Vagina (tissue), 2 donors: ENCODE measurements at places on chromosomes 5 and 9.

GRCh38 chr9:12884736-12885395 is 110.0 kb downstream of the LURAP1L start:
- DNase-seq, result no peak

GRCh38 chr9:76894198-76894597 is 11.7 kb downstream of the PRUNE2 start:
- no peak for DNase-seq

GRCh38 chr9:136995772-136996311 is 526 bp downstream of the CLIC3 start:
- DNase-seq, result no peak

GRCh38 chr5:20353499-20353898 is 365.5 kb upstream of the CDH18 start:
- DNase-seq, result no peak

DNA sequence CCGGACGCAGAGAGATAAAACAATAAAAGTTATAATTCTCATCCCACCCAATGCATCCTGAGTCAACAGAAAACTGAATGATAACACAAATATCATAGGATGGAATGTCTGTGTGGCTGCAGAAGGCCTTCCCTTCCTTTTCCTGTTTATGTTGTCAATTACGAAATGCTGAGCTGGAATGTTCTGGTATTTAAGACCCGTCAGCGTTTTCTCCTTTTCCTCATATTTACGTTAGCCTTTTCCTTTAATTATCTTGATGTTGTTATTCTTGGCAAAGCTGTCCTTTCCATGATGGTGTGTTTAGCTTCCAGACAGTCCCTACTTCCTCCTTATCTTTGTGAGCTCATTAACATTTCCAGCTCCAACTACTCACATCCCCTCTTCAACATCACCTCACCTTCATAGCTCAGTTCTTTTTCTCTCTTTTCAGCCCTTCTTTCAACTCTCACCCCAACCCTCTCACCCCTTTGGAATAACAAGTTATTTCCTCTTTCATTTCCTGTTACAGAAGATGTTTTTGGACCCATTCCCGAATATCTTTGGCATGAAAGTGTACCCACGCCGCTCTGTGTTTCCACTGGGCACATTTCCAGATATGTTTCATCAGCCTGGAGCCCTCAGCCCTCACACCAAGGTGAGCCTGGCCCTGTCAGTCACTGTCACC is 221.6 kb downstream of the NR2F1-AS1 start:
- no peak for DNase-seq

DNA sequence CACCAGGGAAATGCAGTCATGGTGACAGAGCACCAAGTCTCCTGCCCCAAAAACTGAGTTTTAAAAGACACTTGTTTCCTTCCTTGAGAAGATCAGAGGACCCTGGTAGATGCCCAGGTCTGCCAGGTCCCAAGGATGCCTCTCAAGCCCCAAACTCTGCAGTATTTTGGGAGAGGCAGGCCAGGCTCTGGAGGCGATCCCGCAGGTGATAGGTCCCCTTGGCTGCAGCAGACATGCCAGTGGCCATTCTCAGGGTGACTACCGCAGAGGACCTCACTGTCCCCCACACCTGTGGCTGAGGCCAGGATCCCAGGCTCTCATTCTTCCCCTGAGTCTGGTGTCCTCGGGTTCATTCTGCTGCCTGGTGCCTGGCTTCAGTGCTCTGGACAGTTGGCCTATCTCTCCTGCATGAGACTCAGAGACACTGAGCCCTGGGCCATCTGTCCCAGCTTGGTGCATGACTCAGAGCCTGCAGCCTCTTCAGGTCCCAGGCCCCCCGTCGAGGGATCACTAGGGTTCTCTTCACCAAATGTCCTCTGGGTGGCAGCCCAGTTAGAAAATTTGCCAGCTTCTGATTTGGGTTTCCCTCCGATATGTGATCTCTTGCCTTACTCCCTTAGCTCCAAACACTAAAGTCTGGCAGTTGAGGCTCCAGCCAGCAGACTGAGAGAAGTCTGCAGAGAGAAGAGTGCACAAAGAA is 59.7 kb upstream of the GARNL3 start:
- DNase-seq, result no peak

DNA sequence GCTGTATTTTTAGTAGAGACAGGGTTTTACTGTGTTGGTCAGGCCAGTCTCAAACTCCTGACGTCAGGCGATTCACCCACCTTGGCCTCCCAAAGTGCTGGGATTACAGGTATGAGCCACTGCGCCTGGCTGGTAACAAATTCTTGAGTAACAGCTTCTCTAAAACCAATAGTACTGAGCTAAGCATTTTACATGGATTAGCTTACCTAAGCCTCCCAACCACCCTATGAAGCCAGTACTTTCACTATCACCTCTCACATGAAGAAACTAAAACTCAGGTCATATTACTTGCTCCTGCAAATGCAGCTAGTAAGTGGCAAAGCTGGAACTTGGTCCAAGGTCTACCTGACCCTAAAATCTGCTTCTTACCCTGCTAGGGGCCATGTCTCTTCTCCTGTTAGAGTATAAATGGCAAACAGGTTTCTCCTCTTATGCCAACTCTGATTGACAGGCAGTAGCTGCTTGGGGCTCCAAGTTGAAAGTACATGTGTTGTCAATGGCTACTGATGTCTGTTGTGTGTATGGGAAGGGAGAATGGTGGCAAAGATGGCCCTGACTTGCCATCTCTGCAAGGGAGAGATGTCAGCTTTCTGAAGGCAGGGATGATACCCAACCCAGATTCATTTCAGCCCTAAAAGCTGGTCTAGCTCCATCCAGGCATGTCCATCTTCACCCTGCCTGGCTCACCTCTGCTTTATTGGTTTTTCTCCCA is 4.0 kb downstream of the PHF19 start:
- DNase-seq, result no peak

DNA sequence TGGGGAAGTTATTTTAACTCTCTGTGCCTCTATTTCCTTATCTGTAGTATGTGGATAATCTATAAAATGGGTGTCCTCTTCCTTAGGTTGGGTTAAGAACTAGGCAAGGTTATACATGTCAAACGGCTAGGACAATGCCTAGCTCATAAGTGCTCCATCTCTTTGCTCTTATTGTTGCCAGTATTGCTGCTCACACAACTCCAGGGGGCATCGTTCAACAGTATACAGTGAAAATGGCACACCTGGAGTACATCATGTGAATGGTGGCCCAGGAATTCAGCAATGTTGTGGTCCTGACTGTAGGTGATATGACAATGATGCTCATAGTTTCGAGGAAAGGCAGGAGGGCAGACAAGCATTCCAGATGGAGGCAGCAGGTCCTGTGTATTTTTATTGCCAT is 30.1 kb downstream of the SLIT3 start:
- no peak for DNase-seq

DNA sequence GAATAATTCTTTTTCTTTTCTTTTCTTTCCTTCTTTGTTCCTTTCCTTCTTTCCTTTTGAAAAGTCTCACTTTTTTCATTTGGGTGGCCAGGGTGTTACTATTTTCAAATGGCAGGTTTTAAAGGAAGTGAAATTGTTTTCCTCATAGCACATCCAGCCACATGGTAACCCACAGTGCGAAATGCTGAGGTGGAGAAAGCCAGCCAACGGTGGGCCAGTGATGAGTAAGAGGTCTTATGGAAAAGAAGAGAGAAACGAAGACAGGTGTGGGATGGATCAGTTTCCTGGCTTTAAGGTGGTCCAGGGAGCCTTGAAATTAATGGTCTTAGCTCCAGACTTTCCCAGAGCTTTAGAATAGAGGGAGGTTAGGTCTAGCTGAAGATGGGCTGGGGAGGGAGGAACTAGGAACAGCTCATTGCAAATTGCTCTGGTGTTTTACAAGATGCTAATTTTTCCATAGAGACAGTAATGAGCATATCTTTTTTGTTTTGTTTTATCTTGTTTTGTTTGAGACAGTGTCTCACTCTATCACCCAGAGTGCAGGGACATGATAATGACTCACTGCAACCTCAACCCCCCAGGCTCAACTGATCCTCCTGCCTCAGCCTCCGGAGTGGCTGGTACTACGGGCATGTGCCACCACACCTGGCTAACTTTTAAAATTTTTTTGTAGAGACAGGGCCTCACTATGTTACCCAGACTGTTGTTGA is 17.8 kb downstream of the ITK start:
- DNase-seq, result no peak

DNA sequence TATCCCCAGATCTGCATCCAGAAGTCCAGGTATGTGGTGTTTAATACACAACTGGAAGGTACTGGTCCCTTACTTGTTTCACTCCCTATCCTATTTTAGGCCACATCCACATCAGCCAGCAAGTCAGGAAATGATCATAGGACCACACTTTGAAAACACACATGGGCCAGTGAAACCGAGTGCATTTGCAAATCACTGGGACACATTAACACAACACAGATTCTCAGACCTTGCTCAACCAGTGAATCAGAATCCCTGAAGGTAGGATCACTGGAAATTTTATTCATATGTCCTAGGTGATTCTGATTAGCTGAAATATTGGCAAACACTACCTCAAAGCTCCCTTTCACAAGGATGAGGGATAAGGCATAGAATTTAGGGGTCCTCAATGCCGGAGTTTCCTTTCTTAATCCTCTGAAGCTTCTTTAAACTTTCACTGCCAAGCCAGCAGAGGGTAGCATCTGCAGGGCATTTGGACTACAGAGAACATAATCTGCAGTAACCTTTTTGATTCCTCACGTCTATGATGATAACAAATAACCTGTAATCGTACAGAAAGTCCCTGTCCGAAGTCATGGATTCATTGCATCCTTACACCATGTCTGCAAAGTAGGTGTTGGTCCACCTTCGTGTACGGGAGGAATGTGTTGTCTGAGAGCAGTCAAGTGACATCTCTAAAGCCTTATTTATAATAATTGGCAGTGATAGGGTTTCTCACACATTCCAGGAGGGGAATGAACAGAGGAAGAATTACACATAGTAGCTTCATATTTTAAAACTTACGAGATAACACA is 11.0 kb upstream of the ABLIM3 start:
- no peak for DNase-seq

DNA sequence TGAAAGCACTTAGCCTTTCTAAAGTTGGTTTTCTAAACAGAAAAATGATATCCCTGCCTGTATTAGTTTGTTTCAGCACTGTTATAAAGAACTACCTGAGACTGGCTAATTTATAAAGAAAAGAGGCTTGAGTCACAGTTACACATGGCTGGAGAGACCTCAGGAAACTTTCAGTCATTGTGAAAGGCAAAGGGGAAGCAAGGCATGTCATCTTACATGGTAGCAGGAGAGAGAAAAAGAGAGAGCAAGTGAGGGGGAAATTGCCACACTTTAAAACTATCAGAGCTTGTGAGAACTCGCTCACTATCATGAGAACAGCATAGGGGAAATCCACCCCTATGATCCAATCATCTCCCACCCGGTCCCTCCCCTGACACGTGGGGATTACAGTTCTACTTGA is 64.9 kb downstream of the FAM170A start:
- no peak for DNase-seq

- DNase-seq, result no peak
Measured at GRCh38 chr5:142412581-142412980, 87.8 kb upstream of the SPRY4 start.

GRCh38 chr9:120210274-120210673 is 369.7 kb downstream of the CDK5RAP2 start:
- no peak for DNase-seq
